ENCODE measurements at places on chromosomes 12 and 14.

- DNase-seq: no peak
These were observed 159.9 kb upstream of the TMTC1 start for GRCh38 chr12:29943683-29944082.

- no peak for DNase-seq
These were observed 53.9 kb upstream of the PWP1 start for GRCh38 chr12:107631715-107632114.

GRCh38 chr12:131806674-131807073 lies 21.5 kb upstream of the MMP17 start:
- no peak for DNase-seq

GRCh38 chr14:24369463-24369862 lies 1.5 kb downstream of the NFATC4 start:
- DNase-seq: no peak

- DNase-seq: no peak
These were observed 30.4 kb downstream of the FRS2 start for GRCh38 chr12:69500631-69501030.

DNA sequence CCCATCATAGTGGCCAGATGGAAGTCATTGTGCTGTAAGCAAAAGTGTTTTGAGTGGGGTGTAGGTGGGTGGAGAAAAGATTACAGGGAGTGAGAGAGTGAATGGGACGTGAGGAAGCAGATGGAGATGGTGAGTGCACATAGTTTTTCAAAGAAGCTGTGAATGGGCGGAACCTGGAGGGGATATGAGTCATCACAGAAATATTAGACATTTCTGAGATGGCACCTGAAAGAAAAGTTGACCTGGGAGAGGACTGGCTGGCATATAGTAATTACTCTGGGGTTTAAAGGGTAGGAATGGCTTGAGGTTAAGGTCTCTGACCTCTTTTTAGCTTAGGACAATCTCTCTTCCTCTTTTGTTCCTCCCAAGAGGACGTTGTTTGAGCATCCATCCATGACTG lies 50.5 kb downstream of the ANO4 start:
- peak; percentile 24 for DNase-seq

GRCh38 chr14:99424306-99424877 lies 56.3 kb downstream of the SETD3 start:
- no peak for DNase-seq

DNA sequence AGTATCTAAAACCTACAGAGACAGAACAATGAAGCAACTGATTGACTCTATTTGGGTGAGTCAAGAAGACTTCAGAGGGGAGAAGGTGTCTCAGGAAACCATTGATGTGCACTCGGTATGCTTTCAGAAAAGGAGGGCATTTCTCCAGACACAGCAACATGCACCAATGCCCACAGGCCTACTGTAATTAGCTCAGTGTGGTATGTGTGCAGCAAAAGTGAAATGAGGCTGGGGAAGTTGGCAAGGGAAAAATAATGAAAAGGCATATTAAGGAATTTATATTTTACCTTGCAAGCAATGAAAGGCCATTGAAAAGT lies 158.4 kb upstream of the GRIP1 start:
- no peak for DNase-seq
